ENCODE measurements at places on chromosomes 16 and 17. TPM values are rescaled to one million over a fixed set of nuclear protein-coding genes. Genes with fewer than 3 reads are reported as not detected.

GRCh38 chr16:84712138-84712671, 12.4 kb downstream of the USP10 start:
- no peak for DNase-seq

- DNase-seq: no peak
Observed at GRCh38 chr17:3762922-3763776, 37.8 kb downstream of the ITGAE start.

DNA sequence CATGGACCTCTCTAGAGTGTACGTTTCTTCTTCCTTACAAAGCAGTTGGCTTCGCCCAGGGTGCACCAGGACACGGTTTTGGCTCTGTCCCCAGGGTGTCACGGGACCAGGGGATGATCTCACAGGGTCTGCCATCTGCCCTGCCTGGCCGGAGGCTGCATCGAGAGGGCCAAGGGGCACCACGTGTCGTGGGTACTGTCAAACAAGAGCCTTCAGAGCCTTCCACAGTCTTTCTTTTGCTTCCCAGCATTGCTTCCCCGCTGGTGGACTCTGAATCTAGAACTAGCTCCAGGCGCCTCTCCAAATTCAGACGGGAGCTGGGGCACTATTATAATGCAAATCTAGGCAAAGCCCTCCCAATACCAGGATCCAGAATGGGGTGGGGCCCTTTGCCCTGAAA, 47.9 kb downstream of the MAPT start:
- peak; percentile 85 for DNase-seq

GRCh38 chr17:16975744-16976625, 4.1 kb upstream of the TNFRSF13B start:
- no peak for DNase-seq

DNA sequence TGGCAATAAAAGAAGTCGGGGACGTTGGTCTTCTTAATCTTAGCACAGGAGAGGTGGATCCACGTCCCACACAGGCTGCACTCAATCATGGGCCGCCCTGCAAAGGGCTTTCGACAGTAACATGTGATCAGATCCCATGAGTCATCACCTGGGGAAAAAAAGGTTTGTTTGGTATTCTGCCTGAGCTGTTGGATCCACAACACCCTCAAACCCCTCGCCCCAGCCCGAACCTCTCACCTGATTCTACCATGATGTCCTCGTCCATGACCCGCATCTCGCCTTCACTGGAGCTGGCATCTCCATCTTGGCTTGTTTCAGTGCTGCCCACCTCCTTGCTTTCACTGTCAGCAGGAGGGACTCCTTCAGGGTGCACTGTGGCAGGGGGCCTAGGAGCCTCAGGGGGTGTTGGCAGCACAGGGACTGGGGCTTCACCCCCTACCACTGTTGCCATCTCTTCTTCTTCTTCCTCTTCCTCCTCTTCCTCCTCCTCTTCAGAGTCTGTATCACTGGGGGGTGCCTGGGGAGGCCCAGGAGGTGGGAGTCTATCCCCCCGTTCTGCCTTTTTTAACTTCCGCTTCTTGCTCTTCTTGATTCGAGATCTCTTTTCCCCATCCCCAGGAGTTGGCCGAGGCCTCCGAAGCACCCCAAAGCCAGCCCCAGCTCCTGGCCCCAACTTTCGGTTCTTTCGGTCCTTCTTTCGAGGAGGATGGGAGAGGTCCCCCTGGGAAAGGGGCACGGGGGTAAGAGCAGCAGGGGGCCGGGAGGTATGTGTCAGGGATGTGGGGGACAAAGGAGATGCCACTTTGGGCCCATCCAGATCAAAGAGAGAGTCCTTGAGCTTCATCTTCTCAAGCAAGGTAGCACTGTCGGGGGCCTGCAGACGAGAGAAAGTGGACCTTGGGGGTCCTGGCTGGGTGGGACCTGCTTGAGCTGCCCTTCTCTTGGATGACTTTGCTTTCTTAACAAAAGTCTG, 1.7 kb upstream of the DVL2 start:
- DNase-seq: no peak

- no peak for DNase-seq
Observed at GRCh38 chr17:60971515-60972369, 294.1 kb downstream of the BCAS3 start.

- no peak for DNase-seq
Observed at GRCh38 chr16:48103591-48103990, 52.2 kb downstream of the ABCC12 start.

GRCh38 chr16:17224350-17224749, 246.4 kb downstream of the XYLT1 start:
- no peak for DNase-seq

GRCh38 chr17:81434072-81434471, 38.8 kb downstream of the BAHCC1 start:
- peak; percentile 82 for DNase-seq

DNA sequence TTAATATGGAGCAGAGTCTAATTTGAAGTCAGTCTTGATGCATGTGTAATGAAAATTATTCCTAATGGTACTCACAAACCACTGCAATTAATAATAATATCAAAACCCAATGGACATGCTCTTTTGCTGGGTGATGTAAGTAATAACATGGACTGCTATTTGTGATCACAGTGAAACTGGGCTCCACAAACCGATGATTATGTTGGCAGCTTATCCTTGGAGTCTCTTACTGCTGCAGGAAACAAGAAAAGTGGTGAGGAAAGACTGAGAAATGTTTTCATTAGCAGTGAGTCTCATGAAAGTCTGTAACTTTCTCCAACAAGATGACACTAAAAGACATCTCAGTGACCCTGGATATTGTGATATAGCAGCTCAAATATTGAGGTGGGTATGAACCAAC, 45.2 kb downstream of the TMEM100 start:
- DNase-seq: no peak

- no peak for DNase-seq
Observed at GRCh38 chr16:79642652-79643051, 42.1 kb upstream of the MAF start.

GRCh38 chr17:81466564-81467472, 45.8 kb downstream of the ACTG1 start:
- DNase-seq: no peak

DNA sequence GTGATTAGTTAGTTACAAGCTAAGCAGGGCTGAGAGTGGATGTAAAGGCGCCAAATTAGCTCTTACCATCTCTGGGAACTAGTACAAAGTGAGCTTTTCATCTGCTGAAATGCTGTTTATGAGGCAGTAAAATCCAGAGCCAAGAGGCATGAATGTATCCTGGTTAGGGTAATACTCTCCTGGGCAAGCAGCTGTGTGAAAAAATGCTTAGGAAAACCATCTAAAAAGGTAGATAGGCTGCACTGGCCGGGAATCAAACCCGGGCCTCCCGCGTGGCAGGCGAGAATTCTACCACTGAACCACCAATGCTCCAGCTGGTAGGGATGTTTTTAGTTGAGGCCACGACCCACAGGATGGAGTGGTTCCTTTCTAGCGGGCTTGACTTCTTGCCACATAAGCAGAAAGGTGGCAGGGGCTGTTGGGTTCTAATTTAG, 23.0 kb downstream of the VAC14 start:
- DNase-seq: peak; percentile 27

DNA sequence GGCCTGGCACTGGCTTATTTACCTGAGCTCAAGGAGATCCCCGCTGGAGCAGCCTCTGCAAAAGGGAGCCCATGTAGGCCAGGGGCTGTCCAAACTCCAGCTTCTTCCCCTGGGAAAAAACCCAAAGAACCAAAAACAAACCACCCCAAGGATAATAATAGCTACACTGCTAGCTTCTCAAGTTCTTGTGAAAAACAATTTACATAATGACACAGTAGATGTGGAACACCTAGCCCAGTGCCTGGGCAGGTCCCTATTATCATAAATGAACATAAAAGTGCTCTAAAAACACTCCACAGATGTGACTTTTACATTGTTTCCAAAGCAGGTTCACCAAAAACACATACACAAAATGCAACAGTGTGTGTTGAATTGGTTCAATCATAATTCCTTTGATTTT, 27.3 kb downstream of the CENPV start:
- no peak for DNase-seq

DNA sequence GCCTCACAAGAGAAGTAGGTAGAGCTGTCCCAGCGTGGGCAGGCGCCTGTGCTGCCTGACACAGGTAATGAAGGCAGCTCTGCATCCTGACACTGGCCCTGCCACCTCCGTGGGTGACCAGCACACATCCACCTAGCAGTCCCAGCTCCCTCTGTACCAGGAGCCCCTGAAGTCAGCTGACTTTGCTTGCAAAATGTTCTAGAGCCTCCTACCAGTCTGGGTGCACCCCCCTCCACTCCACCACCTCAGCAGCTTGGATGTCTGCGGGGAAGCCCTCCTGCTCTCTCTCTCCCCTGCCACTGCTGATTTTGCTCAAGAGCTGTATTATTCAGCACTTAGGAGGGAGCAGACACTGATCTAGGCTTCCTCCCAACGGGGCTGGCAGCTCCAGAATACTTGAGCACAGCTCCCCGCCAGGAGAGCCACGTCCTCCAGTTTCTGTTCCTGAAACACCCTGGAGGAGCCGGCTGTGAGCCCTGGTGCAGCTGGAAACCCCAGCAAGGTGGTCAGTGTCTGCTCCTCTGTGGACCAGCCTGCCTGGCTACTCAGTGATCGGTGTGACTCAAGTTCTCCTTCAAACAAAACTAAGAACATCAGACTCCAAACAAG, 1.0 kb downstream of the RNF166 start:
- DNase-seq: peak; percentile 73

- DNase-seq: no peak
Observed at GRCh38 chr17:63489291-63489690, 12.4 kb downstream of the ACE start.

DNA sequence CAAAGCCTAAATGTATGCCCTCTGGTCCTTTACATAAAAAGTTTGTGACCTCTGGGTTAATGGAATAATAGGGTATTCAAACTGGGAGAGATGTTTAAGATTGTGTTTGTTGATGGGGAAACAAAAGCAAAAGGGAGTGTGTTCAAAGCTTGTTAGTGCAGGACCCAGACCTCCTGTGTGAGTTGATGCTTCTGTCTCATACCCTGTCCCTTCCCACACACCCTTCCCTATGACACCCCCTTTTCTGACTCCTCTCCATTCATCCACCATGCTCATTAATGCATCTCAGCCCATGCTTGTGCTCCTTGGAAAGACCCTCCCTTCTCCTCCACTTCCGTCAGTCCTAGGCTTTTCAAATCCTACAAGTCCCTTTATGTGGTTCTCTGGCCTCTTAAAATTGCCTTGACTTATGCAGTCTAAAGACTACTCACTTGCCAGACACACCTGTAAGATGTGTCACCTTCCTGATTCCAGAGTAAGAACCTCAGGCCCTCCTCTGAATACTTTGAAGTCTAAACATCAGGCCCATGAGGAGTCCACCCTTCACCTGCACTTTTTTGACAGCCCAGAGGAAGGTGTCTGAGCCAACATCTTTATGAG, 128.0 kb upstream of the CACNG5 start:
- no peak for DNase-seq

GRCh38 chr17:45313996-45314740, 2.7 kb downstream of the MAP3K14 start:
- no peak for DNase-seq

DNA sequence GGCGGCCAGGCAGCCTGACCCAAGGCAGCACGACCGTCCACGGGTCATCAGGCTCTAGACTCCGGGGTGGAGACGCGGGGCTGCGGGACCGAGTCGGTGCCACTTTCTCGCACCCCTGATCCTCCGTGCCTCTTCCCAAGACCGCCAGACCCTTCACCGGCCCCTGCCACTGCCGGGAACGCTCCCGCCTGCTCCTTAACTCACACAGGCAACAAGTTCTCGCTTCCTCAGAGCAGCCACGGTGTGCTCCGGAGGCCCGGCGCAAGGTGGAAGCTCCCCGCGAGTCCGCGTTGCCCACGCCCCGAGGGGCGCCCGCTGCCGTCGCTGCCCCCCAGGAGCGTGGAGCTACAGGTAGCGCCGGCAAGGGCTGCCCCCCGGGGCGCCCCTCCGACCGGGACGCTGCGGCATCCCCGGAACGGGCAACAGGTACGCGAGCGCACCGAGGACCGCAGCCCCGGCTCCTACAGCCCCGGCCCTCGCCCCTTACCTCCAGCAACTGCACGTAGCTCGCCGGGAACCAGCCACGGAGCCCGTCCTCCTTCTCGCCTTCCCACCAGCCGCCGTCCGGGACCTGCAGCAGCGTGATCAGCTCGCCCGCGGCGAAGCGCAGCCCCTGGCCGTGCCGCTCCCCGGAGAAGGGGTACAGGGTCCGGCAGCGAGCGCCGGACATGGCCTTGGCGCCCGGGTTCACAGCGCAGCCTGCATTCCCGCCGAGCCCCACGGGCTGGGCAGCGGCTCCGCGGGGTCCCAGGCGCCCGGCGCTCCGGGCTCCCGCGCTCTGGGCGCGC, 491 bp downstream of the GAS7 start:
- DNase-seq: peak; percentile 74

GRCh38 chr17:38674749-38675615, at the start of gene EPOP:
Gene EPOP, minus strand, starts transcription at chr17:38674957. Its CDS starts 462 bp downstream, at chr17:38674495.
- DNase-seq: peak; percentile 93

DNA sequence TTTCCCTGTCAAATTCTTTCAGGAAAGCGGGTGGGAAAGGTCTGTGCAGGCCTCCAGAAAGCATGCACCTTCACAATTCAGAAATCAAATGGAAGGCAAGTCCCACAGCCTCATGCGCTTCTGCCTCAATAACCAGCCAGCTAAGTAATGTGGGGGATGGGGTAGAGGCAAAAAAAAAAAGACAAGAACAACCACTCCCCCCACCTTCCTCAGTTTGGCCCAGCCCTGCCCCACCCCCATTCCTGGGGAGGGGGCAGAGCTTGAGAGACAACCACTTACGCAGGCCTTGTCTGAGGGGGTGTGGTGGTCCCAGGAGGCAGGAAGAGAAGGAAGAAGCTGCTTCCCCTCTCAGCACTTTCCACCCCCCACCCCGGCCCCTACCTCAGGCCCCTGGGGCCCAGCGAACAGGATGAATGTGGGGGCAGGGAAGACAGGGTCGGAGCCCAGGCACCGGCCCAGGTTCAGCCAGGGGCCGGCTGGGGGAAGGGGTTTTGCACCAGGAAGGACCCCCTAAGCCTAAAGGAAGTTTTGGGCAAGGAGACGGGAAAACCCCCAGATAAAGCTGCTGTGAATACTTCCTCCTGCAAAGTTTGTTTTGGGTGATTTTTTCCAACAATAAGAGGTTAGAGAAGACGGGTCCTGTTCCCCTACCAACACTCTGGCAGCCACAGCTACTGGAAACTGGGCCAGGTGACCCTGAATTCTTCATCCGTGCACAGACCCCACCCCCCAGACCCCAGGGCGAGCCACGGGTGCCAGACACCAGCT, 1.2 kb downstream of the JUP start:
- DNase-seq: peak; percentile 74

GRCh38 chr17:64472564-64472963, 23.6 kb downstream of the MILR1 start:
- DNase-seq: no peak

GRCh38 chr17:81476097-81476496, 36.5 kb downstream of the ACTG1 start:
- no peak for DNase-seq

The KRT40 gene
- not detected for total RNA-seq

The BPTF gene
- 72.5 TPM for total RNA-seq

The PRAC2 gene
- not detected for total RNA-seq

The ASPA gene
- total RNA-seq: 3.8 TPM

The KCNJ16 gene
- total RNA-seq: not detected

The ATP2A3 gene
- total RNA-seq: 7.7 TPM

The PPP1R1B gene
- 0.89 TPM for total RNA-seq

The TM4SF5 gene
- not detected for total RNA-seq

Measured in Right ventricle myocardium inferior (tissue), 1 donor.